ENCODE measurements at places on chromosomes 3 and 15.

- DNase-seq = peak; percentile 77
Observed at GRCh38 chr3:129439226-129439816, 427 bp downstream of the MBD4 start.

- no peak for DNase-seq
Observed at GRCh38 chr3:161104561-161105551, at the start of gene B3GALNT1. Gene B3GALNT1, minus strand, starts transcription at chr3:161105349. Its CDS starts 18,595 bp downstream, at chr3:161086754.

- DNase-seq = no peak
Observed at GRCh38 chr3:55675478-55675877, 188.4 kb upstream of the WNT5A start.

DNA sequence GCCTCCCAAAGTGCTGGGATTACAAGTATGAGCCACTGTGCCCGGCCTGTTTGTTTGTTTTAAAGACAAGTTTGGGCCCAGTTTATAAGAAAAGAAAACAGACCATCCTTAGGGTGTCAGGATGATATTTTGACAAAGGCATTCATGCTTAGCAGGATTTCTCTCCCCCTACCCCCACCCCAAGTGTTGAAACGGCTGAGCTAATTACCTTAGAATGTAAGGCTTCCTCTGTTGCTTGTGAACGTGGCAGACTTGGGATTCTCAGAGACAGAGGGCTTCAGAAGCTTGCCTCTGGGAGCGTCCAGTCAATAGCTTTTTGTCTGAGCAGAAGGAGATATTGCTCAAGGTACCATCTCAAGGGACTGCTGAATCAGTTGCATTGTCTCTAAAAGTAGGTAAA, 24.0 kb downstream of the FLNB start:
- DNase-seq = no peak

DNA sequence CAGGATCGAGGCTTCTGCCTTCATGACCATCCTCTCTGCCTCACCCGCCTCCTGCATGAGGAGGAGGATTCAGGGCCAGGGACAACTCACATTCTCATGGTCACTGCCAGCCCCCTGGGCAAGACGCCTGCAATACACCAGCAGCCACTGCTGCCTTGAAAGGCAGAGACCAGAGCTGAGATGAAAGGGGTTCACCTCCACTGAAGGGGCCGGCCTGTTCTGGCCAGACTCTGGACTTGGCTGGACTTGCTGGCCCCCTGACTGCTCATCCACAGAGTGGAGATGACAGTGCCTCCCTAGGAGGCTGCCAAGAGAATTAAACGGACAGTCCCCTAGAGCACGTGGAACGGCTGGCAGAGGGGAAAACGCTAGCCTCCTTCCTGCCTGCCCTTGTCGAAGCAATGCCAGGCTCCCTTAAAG, 35.2 kb downstream of the MGLL start:
- DNase-seq = no peak

All from AML-193 (cell line).